Mononuclear cell (primary cell): ENCODE measurements at places on chromosomes 6 and 20. TPM values are rescaled to one million over a fixed set of nuclear protein-coding genes. Genes with fewer than 3 reads are reported as not detected.

Gene TP53TG5
- under 0.01 TPM for total RNA-seq

Gene SHLD1
- total RNA-seq = 1.8 TPM

Gene PCSK2
- not detected for total RNA-seq

Gene SLC2A10
- under 0.01 TPM for total RNA-seq

Gene ADA
- total RNA-seq = 14.4 TPM

Gene EFCAB8
- total RNA-seq = 0.73 TPM

Gene CALHM4
- total RNA-seq = 0.21 TPM

Gene CTAGE9
- total RNA-seq = not detected

Gene F13A1
- 158 TPM for total RNA-seq

Gene NCOA5
- total RNA-seq = 15.6 TPM

Gene TSHZ2
- 21.3 TPM for total RNA-seq

Gene BPI
- total RNA-seq = 5.5 TPM

Gene GNL1
- 40.8 TPM for total RNA-seq

Gene IGF2R
- 49.3 TPM for total RNA-seq
